Neural crest cell (in vitro differentiated cells): ENCODE measurements at places on chromosomes 5 and 9.

DNA sequence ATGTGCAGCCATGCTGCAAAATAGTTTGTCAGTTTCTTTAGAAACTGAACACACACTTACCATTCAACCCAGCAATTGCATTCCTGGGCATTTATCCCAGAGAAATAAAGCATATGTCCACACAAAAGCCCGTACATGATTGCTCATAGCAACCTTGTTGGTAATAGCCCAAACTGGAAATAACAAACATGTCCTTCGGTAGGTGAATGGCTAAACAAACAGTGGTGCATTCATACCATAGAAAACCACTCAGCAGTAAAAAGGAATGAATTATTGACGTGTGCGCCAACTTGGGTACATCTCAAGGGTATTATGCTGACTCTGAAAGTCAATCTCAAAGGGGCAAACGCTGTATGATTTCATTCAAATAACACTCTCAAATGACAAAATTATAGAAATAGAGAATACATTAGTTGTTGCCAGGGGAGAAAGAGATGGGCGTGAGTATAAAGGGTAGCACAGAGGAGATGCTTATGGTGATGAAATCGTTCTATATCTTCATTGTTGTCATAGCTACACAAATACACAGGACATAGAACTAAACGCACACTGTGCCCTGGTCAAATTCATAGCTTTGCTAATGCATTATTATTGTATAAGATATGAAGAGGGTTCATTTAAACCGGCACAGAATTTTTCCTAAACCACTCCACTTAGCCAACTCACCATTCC is 58.2 kb downstream of the DRD1 start:
- no peak for DNase-seq

GRCh38 chr5:79816014-79816413 is 126.4 kb downstream of the CMYA5 start:
- DNase-seq: no peak

- DNase-seq: no peak
Observed at GRCh38 chr9:100619194-100619593, 41.3 kb downstream of the CAVIN4 start.

- no peak for DNase-seq
Observed at GRCh38 chr5:55634209-55634805, 77.8 kb downstream of the SLC38A9 start.

DNA sequence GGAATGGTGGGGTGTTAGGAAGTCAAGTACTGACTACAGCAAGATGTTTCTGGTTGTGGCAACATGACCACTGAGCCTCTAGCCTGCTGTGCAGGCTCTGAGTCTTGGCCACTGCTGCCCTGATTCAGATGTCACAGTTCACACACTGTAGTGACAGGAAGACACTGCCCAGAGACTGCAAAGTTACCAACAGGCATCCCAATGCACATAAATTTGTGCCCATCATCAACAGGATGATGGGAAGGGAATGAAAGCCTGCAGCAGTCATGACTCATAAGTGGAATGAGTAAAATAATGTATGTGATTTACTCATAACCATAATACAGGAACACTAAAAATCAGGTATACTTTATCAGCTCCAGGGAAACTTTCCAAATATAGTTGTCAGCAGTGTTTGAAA is 251.6 kb upstream of the HAPLN1 start:
- no peak for DNase-seq

DNA sequence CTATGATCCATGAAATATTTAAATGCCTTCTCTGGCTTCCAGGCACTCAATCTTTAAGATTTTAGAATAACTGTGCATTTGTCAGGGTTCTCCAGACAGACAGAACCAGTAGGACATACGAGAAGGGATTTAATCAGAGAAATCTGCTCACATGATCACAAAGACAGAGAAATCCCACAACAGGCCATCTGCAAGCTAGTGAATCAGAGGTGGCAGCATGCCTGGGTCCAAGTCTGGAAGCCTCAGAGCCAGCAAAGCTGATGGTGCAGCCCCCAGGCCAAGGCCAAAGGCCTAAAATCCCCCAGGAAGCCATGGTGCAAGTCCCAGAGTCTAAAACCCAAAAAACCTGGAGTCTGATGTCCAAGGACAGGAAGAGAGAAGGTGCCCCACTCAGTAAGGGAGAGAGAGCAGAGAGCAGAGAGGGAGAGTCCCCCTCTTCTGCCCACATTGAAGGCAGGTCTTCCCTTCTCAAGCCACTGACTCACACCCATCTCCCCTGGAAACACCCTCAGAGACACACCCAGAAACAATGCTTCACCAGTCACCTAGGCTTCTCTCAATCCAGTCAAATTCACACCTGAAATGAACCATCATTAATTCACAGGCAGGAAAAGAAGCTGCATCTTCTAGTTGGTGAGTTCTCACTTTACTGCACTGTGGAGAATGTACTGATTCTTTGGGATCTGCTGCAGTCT is 48.7 kb downstream of the CAMSAP1 start:
- DNase-seq: no peak

DNA sequence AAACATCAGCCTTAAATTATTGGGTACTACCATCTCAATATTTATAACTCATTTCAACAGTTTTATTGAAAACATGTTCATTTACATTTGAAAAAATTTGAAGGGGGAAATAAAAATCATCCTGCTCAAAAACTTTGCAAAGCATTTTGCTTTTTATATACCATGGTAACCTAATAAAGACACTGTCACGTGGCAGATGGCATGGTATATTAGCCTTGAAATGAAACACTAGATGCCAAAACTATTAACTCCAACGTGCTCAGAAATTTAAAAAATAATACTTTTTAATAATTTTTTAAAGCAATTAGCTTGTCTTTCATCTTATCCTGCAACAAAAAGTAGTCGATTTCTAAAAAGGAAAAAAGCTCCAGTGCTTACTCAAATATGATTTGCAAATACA is 88.6 kb upstream of the NFIB start:
- DNase-seq: no peak

DNA sequence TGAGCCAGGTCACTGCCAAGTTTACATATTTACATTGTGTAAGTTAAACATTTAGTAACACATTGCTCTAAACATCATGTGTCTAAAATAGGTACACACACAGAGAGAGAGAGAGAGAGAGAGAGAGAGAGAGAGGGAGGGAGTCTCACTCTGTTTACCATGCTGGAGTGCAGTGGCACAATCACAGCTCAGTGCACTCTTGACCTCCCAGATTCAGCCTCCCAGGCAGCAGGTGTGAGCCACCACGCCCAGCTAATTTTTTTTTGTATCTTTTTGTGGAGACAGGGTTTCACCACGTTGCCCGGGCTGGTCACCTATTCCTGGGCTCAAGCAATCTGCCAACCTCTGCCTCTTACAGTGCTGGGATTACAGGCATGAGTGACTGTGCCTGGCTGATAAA is 1045.3 kb downstream of the TLE1 start:
- no peak for DNase-seq

- DNase-seq: no peak
Observed at GRCh38 chr5:76404223-76405211, 1.4 kb downstream of the IQGAP2 start.

- no peak for DNase-seq
Observed at GRCh38 chr5:135217669-135218485, 181.2 kb downstream of the MACROH2A1 start.

DNA sequence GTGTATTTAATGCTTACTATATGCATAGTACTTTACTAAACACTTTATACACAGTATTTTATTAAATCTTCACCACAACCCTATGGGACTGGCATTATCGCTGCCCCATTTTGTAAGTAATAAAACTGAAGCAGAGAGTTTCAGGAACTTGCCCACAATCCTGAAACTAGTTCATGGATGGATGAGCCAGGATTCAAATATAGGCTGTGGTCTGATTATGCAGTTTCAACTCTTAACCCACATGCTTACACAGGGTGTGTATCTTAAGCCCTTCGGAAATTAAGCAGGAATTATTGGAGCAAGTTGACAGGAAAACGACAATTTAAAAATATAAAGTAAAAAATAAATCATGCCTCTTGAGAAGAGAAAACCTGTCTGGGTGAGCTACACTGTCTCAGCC is 109.0 kb downstream of the ATP10B start:
- no peak for DNase-seq

DNA sequence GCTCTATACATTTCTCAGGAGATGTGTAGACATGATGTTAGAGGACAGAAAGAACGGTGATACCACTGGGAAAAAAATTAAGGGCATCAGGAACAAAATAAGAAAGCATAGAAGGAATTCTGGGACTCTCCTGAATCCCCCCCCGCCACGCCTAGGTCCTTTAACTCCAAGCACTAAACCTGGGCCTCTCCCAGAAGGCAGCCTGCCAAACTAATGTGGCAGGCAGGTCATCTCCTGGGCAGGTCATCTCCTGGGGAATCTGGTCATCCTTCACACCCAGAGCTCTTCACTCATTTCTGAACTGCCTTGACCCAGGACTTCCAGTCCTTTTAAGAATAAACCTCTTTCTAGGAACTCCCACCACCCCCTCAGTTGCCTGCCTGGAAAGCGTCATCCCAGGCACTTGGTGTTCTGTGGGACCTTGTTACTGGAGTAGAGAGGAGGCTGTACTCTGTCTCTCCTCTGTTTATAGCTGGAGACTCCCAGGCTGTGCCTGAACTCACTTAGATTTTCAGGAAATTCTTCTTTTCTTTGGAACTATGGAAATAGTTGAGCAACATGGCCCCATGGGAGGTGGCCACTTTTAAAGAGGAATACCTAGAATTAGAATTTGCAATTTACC is 24.1 kb downstream of the PSAT1 start:
- DNase-seq: no peak

DNA sequence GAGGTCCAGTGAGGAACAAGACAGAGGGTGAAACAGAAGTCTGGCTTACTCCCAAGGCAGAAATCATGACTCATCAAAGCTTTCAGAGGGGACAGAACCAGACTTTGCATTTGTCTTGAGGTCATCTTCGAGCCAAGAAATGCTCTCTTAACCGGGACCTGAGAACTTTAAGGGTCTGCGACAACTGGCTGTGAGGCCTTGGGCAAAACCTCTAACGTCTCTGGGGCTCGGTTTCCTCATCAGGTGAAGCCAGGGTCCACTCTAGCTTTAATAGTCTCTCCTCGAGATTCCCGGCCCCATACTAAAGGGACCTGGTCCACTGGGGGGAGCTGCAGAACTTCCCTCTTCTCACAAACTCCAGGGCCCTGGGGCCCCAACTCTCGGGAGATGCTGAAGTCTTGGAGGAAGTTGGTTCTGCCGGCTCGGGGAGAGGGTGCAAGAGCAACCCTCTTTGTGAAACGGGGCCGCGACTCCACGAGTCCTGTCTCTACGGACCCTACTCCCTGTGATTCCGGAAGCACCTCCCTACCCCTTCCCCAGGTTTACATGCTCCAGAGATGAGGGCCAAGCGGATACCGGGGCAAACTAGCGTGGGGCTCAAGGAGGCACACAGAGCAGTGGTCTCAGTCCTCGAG is 2.6 kb downstream of the GLIS3 start:
- DNase-seq: peak; percentile 31

DNA sequence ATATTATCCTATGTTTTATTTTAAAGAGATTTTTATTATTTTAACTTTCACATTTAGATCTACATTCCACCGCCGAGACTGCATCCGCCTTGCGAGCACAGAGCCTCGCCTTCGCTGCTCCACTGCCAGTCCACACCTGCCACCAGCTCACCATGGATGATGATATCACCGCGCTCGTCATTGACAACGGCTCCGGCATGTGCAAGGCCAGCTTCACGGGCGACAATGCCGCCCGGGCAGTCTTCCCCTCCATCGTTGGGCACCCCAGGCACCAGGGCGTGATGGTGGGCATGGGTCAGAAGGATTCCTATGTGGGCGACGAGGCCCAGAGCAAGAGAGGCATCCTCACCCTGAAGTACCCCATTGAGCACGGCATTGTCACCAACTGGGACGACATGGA is 8.6 kb upstream of the TBCA start:
- DNase-seq: no peak

DNA sequence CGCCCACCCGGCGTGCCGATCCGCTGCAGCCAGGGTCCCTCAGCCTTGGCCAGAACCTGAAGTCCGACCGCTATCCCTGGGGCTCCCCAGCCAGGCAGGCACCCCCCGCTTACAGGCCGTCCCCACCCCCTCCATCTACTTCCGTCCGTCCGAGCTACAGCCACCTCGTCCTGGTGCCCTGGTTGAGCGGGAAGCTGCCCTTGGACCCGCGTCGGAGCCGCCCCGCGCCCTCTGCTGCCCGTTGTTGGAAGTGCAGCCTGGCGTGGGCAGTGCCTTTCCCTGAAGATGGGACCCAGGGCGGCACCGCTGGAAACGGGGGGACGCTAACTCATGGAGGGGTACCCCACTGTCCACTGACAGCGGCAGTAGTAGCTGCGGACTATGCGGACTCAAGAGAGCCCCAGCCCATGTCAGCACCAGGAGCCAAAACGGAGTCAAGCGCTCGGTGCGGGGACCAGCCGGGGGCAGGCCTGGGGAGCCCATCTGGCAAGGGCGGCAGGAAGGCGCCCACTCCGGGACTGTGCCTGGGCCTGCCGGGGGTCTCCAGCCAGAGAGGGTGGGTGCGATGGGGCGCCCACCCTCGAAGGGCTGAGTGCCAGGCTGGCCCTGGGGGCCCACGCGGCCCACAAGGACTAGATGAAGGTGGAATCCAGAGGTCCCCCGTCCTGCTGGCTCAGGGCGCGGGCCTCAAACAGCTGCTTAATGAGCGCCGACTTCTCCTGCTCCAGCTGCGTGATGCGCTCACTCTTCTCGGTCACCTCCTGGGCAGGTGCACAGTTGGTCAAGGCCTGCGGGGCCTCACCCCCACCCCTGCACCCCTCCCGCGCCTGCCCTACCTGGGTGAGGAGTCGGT is 6.1 kb downstream of the SAPCD2 start:
- peak; percentile 79 for DNase-seq

DNA sequence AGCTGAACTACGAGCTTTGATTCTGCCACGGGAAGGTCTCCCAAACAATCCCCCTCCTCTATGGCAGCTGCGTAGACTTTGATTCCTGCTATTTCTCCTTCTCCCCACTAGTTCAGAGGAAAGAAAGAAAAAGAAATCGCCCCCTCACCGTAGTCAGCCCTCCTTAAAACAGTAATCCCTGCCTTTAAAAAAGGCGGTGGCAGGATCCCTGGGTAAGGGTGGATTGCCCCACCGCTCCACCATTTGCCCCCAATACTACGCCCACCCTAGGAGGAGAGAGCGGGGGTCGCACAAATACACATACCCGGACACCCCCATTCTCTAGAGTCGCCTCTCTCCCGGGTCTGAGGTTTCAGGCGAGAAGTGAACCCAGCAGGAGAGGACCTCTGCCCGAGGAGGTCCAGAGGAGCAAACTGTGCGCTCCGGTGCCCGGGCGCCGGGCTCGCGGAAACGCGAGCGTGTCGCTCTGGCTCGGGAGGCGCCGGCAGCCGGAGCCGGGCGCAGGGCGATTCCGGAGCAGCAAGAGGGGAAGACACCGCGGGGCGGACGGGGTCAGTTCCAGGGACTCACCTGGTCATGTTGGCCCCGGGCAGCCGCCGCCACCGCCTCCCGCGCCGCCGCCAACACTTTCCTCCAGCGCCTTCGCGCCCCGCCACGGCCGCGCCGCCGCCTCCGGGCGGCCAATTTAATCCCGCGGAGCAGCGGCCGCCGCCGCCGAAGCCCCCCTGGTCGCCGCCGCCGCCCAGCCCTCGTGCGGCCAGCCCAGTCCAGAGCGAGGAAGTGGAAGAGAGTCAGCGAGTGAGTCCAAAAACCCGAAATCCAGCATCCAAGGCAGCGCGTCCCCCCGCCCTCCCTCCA is 1057.7 kb upstream of the DMAC1 start:
- DNase-seq: no peak

GRCh38 chr5:1127959-1128785 is 16.3 kb upstream of the SLC12A7 start:
- no peak for DNase-seq

GRCh38 chr5:59317023-59317773 is 576.3 kb downstream of the PDE4D start:
- peak; percentile 9 for DNase-seq
